Right lung (tissue), 10 donors: ENCODE measurements at places on chromosomes 5 and 9. TPM values are rescaled to one million over a fixed set of nuclear protein-coding genes. Genes with fewer than 3 reads are reported as not detected.

PDE6A gene
- polyA plus RNA-seq = 0.20 TPM

GRCh38 chr9:94625835-94626234 is 13.5 kb downstream of the FBP1 start:
- no peak for DNase-seq

DNA sequence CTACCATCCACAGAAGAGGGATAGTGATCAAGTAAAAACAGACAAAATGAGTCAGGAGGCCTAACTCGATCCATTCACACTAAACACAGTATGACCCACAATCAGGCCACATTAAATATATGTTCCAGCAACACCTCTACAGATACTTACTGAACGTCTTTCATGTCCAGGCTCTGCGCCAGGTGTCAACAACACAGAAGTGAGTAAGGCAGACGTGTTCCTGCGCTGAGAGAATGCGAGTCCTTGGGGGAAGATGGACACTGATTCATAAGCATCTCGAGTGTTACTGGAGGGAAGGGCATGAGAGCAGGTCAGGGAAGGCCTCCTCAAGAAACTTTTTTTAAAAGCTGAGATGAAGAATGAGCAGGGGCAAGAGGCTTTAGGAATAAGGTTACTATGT is 164.3 kb upstream of the CLINT1 start:
- DNase-seq = no peak

AHRR gene
- polyA plus RNA-seq = 6.2 TPM

CENPK gene
- 96.8 TPM for polyA plus RNA-seq

THBS4 gene
- 13.5 TPM for polyA plus RNA-seq

PLPP7 gene
- 3.5 TPM for polyA plus RNA-seq

ARHGEF37 gene
- 6.2 TPM for polyA plus RNA-seq

SLC25A2 gene
- 0.08 TPM for polyA plus RNA-seq

MCC gene
- polyA plus RNA-seq = 17.0 TPM

GRCh38 chr5:137561608-137562007 is 62.5 kb upstream of the SPOCK1 start:
- DNase-seq = no peak

EPB41L4B gene
- polyA plus RNA-seq = 15.5 TPM

DNA sequence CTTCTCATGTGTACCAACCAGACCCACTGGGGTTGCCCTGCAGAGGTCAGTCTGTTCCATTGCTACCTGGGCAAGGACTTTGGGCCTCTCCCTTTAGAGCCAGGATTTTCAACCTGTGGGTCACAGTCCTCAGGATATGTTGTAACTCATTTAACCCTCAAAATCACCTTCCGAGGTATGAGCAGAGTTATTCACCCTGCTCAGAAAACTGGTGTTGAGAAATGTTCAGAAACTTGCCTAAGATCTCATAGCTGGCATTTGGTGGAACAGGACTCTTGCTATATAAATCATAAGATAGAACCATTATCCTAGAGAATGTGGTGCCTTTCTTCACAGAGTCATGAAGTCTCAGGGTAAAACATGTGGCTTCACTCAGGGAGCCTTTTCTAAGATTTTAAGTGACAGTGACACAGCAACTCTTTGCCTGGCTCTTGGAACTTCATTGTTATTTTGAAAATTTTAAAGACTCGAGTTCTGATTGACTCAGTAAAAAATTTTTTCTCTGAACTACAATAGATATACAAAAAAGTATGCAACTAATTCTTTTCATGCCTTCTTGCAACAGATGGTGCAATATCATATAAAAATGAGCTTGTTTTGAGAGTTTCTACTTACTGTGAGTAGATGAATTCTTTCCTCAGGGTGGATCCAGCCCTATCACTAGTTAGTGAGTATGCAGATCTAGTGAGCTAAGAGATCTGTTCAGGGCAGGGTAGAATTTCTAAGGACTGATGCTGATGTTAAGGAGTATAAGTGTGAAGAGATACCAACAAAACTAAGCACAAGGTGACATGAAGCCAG is 29.5 kb downstream of the CAST start:
- no peak for DNase-seq

GRCh38 chr9:127333221-127334064 is 63.5 kb upstream of the SLC2A8 start:
- DNase-seq = no peak
